ENCODE measurements at places on chromosomes 12 and 14. TPM values are rescaled to one million over a fixed set of nuclear protein-coding genes. Genes with fewer than 3 reads are reported as not detected.
A peak's percentile ranks its signal among the peaks of the same experiment; 100 is the strongest.

- no peaks in the 10 kb centered on the region for H3K4me1 ChIP-seq
- no peaks in the 10 kb centered on the region for H3K36me3 ChIP-seq
- no peak overlapping the region for H3K27ac ChIP-seq
- H3K27me3 ChIP-seq = no peaks in the 10 kb centered on the region
- peak; percentile 12 for DNase-seq
- H3K4me3 ChIP-seq = no peak overlapping the region
Observed at GRCh38 chr14:72387726-72388125, 455.5 kb downstream of the RGS6 start.

DNA sequence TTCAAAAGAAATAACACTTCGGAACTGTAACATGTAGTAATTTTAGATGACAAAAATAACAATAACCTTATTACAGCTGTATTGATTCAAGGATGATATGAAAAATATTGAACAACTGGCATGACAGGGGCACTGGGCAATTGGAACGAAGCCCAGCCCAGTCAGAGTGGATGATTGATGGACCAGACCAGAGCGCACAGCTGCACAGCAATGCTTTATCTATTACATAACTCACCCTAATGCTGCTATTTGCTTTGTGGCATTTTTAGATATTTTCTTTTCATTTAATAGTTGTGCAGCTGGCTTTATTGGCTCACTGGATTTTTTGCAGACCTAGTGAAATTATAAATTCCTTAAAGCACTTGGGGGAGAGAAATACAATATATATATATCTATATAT lies 26.9 kb upstream of the FERMT2 start:
- H3K4me3 ChIP-seq = no peak overlapping the region
- H3K27me3 ChIP-seq = no peaks in the 10 kb centered on the region
- H3K4me1 ChIP-seq = no peaks in the 10 kb centered on the region
- no peaks in the 10 kb centered on the region for H3K36me3 ChIP-seq

DNA sequence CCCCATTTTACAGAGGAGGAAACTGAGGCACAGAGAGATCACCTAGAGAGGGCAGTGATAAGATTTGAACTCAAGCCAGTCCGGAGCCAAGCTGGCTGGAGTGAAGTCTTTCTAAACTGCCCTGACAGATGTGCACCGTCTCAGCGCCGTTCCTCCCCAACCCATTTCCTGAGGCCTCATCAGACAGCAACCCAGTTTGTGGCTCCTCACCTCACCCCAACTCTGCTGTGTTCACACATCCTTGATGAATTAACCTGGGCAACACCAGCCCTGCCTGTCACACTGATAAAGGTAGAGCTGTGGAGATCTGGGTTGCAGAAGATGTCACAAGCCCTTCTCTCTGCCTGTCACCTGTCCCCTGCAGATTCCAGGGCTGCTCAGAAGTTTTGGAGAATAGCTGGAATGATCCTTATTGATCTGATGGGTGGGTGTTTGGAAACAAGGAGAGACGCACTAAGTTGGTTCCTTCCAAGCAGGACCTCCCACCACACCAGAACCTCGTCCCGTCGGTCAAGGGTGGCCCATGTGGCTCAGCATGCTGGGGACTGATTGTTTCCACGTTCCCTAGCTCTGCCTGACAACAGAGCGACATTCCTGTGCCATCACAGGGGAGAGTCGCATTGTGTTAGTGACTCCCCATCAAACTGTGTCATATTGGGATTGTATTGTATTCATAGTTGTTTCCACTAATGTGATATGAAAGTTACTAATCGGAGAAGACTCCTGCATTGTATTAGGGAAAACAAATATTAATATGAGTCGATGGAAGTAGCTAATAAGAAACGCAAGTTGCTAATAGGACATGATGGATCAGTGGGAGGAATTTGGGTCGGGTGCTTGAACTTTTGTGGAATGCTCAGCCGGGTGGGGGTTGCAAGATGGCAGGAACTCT lies 200.6 kb downstream of the PHETA1 start:
- DNase-seq = no peak
- no peaks in the 10 kb centered on the region for H3K27me3 ChIP-seq
- H3K36me3 ChIP-seq = no peaks in the 10 kb centered on the region

- H3K27me3 ChIP-seq = no peaks in the 10 kb centered on the region
- no peak overlapping the region for H3K4me3 ChIP-seq
- H3K36me3 ChIP-seq = peaks cover 100% of the 10 kb centered on the region
- H3K27ac ChIP-seq = peak overlapping the region; percentile 71
Observed at GRCh38 chr12:54526812-54527630, 22.4 kb upstream of the PDE1B start.

DNA sequence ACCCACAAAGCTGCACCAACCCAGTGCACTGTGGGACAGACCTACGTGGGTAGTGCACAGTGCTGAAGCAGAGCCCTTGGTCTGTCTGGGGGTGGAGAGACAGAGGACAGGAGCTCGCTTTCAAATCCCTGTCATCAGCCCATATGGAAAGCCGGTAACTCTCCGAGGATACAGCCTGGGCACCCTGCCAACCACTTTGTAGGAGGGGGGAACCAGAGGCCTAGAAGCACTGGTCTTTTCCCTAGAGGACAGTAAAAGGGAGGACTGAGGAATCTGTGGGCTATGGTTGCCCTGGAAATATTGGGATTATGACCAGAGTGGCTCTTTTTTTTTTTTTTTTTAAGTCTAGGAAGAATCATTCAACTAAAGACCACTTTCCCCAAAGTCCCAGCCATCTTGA lies 74.3 kb downstream of the MAP3K9 start:
- no peaks in the 10 kb centered on the region for H3K27me3 ChIP-seq
- H3K36me3 ChIP-seq = no peaks in the 10 kb centered on the region
- H3K27ac ChIP-seq = no peak overlapping the region
- no peaks in the 10 kb centered on the region for H3K4me1 ChIP-seq
- no peak overlapping the region for H3K4me3 ChIP-seq
- DNase-seq = no peak

DNA sequence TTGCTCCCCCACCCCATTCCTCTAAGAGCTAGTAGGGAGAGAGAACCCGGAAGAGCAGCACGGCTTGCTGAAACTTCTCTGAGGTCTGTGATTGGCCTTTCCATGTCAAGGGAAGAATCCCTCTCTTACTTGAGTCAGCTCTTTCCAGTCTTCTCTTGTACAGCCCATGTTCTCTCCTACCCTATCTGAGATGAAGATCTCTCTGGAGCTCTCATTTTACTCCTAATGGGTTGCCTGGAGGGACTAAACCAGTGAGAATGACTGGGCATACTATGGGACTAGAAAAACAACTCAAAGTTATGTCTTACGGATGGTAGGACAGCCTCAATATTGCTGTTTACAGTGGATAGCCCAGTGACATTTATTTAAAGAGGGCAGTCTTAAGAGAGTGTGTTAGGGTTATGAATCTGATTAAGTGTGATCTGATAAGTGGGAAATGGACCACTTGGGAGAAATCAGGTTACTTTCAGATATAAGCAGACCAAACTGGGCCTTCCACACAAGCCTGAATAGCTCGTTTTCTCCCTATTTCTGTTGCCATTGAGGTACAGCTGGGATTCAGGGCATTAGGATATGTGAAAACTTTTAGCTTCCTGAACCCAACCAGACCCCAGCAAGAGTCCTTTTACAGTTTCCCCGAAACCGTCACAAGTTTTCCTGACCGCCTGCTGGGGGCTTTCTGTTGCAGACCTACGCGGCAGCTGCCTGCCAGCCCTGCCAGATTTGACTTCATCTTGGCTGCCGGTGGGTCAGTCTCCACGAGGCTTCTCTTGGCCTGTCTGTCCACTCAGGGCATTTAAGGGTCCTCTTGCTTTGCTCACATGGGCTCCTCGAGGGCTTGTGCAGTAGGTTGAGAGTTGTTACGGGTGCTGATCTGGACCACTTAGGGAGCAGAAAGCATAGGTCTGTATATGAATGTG lies 16.9 kb downstream of the ETV6 start:
- DNase-seq = no peak
- peaks cover 23% of the 10 kb centered on the region for H3K36me3 ChIP-seq
- H3K27ac ChIP-seq = peak overlapping the region; percentile 64
- no peak overlapping the region for H3K4me3 ChIP-seq

DNA sequence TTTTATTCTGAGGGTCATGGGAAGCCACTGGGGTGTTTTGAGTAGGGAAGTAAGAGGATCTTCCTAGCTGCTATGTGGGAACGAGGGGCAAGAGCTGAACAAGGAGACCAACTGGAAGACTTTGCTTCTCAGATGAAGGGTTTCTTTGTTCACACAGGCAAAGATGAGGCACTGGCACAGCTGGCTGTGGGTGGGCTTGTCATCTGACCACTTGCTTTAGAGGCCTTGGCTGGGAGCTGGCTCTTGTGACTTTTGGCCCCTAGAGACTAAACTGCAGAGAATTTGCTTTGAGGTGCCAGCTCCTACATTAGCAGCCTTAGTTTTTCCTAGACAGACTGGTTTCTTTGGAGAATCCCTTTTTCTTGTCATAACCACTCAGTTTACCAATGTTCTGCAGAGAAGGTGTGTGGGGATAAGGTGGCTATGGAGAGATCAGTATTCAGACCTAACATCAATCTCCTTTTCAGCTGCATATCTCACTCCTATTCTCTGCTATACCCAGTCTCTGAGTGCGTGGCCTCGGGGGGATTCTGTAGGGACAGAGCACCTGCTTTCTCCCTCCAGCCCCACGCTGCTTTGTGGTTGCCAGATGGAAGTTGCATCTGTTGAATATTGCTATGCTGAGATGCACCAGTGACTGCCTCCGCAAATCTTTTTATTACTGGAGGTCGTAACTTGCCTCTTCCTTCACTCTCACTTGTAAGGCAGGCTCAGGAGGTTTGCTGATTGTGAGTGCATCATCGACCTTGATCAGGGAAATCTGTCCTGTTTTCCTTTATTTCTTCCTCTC lies 12.7 kb downstream of the PPP2R5C start:
- H3K27me3 ChIP-seq = peaks cover 10% of the 10 kb centered on the region
- H3K36me3 ChIP-seq = no peaks in the 10 kb centered on the region
- no peak overlapping the region for H3K4me3 ChIP-seq
- no peak for DNase-seq
- no peaks in the 10 kb centered on the region for H3K4me1 ChIP-seq
- H3K27ac ChIP-seq = no peak overlapping the region

- H3K4me3 ChIP-seq = no peak overlapping the region
- H3K27ac ChIP-seq = no peak overlapping the region
- DNase-seq = no peak
- H3K4me1 ChIP-seq = no peaks in the 10 kb centered on the region
- no peaks in the 10 kb centered on the region for H3K36me3 ChIP-seq
Observed at GRCh38 chr14:87122166-87122565, 870.8 kb downstream of the GALC start.

- H3K4me1 ChIP-seq = no peaks in the 10 kb centered on the region
- H3K4me3 ChIP-seq = no peak overlapping the region
- no peak for DNase-seq
- H3K36me3 ChIP-seq = no peaks in the 10 kb centered on the region
- peaks cover 92% of the 10 kb centered on the region for H3K27me3 ChIP-seq
- no peak overlapping the region for H3K27ac ChIP-seq
Observed at GRCh38 chr12:53939141-53940108, 794 bp downstream of the HOXC13 start.

DNA sequence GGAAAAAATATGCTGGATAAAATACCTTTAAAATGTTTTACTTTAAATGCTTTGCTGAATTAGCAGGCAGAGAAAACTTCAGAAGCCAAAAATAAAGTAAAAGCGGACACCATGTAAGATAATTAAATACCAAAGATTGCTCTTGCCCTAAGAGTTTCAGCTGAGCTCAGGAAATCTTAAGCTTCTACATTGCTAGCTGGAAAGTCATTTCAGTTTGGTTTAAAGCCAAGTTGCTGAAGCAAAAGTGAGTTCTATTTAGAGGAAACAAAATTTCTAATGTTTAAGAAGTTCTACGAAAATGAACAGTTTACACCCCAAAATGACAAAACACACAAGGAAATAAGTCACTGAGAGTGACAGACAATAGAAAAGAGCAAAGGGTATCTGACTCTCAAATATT lies 310.0 kb downstream of the ADAMTS20 start:
- no peak for DNase-seq
- H3K36me3 ChIP-seq = no peaks in the 10 kb centered on the region
- H3K4me3 ChIP-seq = no peak overlapping the region
- H3K4me1 ChIP-seq = no peaks in the 10 kb centered on the region

DNA sequence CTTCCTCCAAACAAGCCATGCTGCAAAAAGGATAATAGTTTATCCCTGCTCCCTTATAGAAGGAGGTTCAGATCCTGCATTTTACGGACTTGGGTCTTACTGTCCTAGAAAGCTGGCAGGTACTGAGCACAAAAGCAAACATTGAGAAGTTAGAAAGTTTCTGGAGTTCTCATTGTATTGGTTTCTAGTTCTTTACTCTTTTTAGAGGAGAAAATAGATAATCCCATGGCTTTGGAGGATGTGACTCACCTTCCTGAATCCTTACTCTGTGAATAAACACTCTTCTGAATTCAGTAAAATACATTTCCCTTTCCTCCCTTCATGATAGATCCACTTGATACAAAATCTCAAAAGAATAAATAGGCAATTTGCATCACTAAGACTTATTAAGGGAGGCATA lies 188.9 kb downstream of the NPAS3 start:
- no peaks in the 10 kb centered on the region for H3K27me3 ChIP-seq
- no peak overlapping the region for H3K27ac ChIP-seq
- DNase-seq = no peak
- no peaks in the 10 kb centered on the region for H3K4me1 ChIP-seq

RASSF9 gene
- not detected for polyA plus RNA-seq

- H3K4me3 ChIP-seq = no peak overlapping the region
- no peak overlapping the region for H3K27ac ChIP-seq
- no peaks in the 10 kb centered on the region for H3K36me3 ChIP-seq
Observed at GRCh38 chr12:96187956-96188355, 6.2 kb upstream of the ELK3 start.

TBX3 gene
- 0.13 TPM for polyA plus RNA-seq

GRCh38 chr14:93941293-93941910 lies 14.3 kb downstream of the FAM181A start:
- H3K27ac ChIP-seq = no peak overlapping the region
- H3K4me3 ChIP-seq = no peak overlapping the region
- peaks cover 17% of the 10 kb centered on the region for H3K4me1 ChIP-seq

- no peaks in the 10 kb centered on the region for H3K36me3 ChIP-seq
- DNase-seq = no peak
- H3K4me1 ChIP-seq = no peaks in the 10 kb centered on the region
Observed at GRCh38 chr12:26014085-26014484, 55.6 kb downstream of the RASSF8 start.

MORN3 gene
- not detected for polyA plus RNA-seq

- no peaks in the 10 kb centered on the region for H3K27me3 ChIP-seq
- no peak overlapping the region for H3K27ac ChIP-seq
- H3K36me3 ChIP-seq = no peaks in the 10 kb centered on the region
- no peak for DNase-seq
Observed at GRCh38 chr14:63565448-63565847, 22.3 kb upstream of the PPP2R5E start.

- DNase-seq = no peak
- H3K4me1 ChIP-seq = no peaks in the 10 kb centered on the region
- H3K36me3 ChIP-seq = no peaks in the 10 kb centered on the region
- no peak overlapping the region for H3K4me3 ChIP-seq
- H3K27me3 ChIP-seq = no peaks in the 10 kb centered on the region
Observed at GRCh38 chr12:42923156-42923555, 333.6 kb upstream of the PRICKLE1 start.

DNA sequence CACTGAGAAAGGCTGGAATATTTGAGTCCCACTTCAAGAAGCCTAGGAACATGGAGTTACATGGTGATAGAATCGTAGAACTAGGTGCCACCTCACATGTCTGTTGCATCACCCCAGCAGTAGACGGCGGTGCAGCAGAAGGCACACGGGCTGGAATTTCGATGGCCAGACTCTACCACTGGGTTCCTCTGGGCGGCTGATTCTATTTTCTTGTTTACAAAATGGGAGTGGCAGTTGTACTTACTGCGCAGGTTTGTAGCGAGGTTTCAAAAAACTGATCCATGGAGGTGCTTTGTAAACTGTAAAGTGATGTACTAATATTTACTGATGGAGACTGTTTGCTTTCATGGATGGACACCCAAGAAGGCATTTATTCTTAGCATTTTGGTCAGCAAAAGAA lies 45.7 kb downstream of the WDR20 start:
- H3K4me3 ChIP-seq = no peak overlapping the region
- H3K4me1 ChIP-seq = no peaks in the 10 kb centered on the region
- no peak overlapping the region for H3K27ac ChIP-seq
- H3K36me3 ChIP-seq = no peaks in the 10 kb centered on the region
- no peak for DNase-seq
- H3K27me3 ChIP-seq = no peaks in the 10 kb centered on the region
